Endothelial cell of umbilical vein (primary cell): ENCODE measurements at places on chromosomes 6 and 20.

DNA sequence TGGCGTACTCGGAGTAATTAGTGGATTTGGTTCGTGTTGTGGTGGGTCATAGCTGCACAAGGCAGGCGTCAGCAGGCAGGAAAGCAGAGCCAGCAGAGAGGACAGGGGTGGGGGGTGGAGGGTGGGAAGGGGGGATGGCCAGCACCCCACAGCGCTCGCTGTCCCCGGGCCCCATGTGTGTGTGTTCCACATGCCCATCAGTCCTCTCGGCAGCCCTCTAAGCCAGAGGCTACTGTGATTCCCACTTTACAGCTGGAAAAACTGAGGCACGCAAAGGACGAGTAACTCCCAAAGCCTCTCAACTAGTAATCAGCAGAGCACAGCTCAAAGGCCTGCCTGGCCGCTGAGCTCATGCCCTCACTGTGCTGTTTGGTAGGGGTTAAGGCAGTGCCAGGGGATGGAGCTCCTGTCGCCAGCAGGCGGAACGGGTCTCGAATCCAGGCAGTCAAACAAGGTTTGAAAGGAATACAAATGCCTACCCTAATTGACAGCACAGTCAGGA lies 175.2 kb downstream of the ZDHHC14 start:
- DNase-seq = no peak

- no peak for DNase-seq
Observed at GRCh38 chr6:157253699-157254098, 69.6 kb downstream of the TMEM242 start.

DNA sequence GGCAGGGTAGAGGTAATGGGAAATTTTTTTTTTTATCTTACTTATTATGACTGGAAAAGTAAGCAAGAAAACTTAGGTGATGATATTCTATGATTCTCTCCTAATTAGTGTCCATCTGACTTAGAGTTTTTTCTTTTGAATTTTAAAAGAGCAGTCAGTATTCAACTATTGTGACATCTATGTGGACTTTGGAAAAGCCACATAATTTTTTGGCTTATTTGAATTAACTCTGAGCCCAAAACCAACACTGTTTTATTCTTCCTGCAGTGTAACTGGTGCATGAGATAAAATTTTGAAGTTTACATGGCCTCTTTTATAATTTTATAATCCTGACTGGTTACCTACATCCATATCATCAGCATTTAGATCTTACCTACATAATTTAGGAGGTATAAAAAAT lies 619.7 kb downstream of the EPM2A start:
- DNase-seq = no peak

DNA sequence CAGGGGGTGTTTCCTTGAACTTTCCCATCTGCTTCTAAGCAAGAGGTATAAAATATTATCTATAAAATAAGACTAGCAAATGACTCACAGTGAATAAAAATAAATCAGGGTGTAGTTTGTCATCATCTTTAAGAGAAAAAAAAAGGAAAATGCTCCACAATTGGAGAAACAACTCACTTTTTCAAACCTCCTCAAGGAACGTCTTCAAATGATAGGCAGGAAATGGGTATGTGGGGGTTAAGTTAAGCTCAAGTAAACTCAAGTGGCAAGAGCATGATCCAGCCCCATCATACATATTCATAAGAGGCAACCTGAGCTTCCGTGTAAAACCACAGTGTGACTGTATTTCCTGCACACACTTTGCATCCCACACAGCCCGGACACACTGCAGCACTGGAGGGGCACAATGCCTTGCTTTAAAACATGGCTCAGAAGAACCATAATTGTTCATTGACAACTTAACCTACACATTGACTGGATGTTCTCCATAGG lies 58.5 kb upstream of the CEP85L start:
- no peak for DNase-seq

DNA sequence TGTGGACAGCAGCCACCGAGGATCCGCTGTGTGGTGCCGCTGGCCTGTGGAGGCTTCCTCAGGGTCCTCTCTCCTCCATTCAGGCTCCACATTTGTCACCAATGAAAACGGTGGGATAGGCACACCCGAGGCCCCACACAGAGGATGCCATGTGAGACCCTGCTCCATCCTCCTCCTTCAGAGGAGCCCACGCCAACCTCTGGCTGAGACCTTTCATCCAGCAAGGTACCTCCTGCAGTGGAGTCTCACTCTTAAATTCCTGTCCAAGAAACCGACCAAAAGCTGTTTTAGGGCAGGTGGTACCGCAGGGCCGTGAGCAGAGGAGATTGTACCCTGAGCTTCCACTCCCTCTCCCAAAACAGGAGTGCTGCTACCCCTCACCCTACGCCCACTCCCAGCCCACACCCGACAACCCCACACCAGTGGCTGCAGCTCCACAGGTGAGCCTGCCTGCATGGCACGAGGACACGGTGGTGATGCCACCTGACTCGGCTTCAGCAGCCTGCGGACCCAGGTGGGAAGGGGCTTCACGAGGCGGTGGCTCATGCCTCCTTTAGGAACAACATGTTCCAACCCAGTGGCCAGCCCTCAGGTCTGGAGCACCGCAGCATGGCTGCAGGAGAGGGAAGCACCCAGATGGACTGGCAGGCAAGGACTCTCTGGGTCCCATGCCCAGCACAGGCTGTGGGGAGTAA lies 237.6 kb upstream of the AFDN start:
- DNase-seq = no peak

GRCh38 chr6:148455674-148456558 lies 113.3 kb downstream of the SASH1 start:
- peak; percentile 33 for DNase-seq

GRCh38 chr6:109918227-109918626 lies 59.9 kb upstream of the GPR6 start:
- DNase-seq = no peak

- DNase-seq = no peak
Observed at GRCh38 chr6:48813836-48814235, 649.2 kb downstream of the MMUT start.

- no peak for DNase-seq
Observed at GRCh38 chr6:22435151-22435550, 134.2 kb upstream of the HDGFL1 start.

DNA sequence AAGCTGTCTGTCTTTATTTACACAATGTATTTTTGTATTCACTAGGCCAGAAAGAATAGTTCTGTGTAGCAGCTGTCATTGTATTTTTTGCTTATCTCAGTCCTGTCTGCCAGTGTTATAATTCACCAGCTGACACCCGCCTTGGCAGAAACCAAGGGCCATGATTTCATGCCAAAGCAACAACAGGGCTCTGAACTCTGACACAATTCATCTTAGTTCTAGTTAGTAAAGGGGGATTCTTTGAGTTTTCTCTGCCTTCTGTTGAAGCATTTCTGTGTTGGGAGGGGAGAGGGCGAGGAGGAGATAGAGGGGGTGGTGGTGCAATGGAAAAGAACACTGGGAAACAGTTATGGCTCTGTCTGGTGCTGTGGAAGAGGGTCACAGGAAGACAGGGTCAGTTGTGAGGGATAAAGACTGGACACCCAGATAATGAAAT lies 684.6 kb upstream of the MARCKS start:
- peak; percentile 87 for DNase-seq

GRCh38 chr20:49568278-49569151 lies 578 bp upstream of the PTGIS start:
- DNase-seq = no peak

DNA sequence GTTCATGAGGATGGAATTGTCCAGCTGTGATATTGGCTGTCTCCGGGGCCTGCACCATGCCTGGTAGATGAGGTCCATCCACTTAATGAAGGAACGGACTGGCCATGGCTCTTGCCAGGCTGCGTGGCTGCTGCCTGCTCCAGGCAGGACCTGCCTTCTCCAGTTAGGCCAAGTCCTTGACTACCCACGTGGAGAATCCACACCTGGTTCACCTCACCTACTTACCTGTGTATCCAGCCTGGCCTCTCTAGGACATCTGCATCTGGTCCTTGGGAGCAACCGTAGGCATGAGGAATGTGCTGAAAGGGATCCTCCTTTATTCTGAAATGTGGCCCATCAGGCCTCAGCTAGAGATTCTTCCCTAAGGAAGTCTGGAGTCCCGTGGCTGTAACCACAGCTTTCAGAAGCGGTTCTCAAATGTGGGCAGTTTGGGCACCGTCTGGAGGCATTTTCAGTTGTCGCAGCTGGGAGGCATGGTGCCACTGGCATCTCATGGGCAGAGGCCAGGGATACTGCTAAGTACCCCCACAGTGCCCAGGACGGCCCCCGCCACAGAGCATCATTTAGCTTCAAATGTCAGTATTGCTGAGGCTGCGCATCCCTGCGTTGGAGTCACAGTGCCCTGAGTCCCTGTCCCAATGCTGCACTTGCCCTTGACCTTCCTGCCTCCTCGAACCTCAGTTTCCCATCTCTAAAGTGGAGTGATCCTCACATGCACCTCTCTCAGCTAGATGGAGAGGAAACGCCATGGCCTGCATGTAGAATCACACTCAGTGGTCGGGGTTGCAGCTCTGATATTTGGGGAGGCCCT lies 67.5 kb downstream of the PHACTR3 start:
- no peak for DNase-seq

GRCh38 chr20:46975976-46976375 lies 81.3 kb downstream of the EYA2 start:
- DNase-seq = no peak
